ENCODE measurements at places on chromosomes 7 and 10. TPM values are rescaled to one million over a fixed set of nuclear protein-coding genes. Genes with fewer than 3 reads are reported as not detected.

SORBS1 gene
- total RNA-seq = 5.8 TPM

TMEM236 gene
- under 0.01 TPM for total RNA-seq

CACNB2 gene
- not detected for total RNA-seq

CDC14C gene
- total RNA-seq = not detected

CREB5 gene
- 1.1 TPM for total RNA-seq
